ENCODE measurements at places on chromosomes 4 and X.

DNA sequence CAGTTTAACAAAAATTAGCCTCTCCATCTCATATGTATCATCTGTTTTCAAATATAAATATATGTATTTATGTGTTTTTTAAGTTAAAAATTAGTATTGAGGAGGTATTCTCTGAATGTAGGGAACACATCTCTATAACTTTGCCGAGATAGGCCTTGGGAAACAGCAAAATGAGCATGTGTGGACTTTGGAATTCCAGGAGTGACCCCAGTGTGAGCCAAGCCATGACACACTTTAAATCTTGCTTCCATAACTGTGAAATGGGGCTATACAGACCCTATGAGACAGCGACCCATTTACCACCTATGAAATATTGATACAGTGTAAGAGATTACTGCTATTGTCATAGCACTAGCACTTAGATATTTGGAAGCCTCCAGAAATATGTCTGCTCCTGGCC, 58.8 kb downstream of the FRMPD4 start:
- DNase-seq = no peak

- DNase-seq = no peak
Observed at GRCh38 chr4:69322055-69322454, 41.8 kb downstream of the UGT2B28 start.

GRCh38 chrX:32744921-32745320, 466.4 kb downstream of the DMD start:
- no peak for DNase-seq

GRCh38 chr4:37891260-37892159, 626 bp downstream of the TBC1D1 start:
- peak; percentile 35 for DNase-seq

GRCh38 chr4:48588230-48589097, 98.4 kb downstream of the ZAR1 start:
- no peak for DNase-seq

GRCh38 chr4:138616775-138617174, 374.6 kb upstream of the SLC7A11 start:
- no peak for DNase-seq

GRCh38 chr4:40733752-40734151, 16.0 kb upstream of the NSUN7 start:
- no peak for DNase-seq

GRCh38 chr4:14636563-14636962, 365.7 kb upstream of the CPEB2 start:
- DNase-seq = no peak

Data from mucosa of gallbladder (tissue), 1 donor.